ENCODE measurements at places on chromosomes 12 and 14. TPM values are rescaled to one million over a fixed set of nuclear protein-coding genes. Genes with fewer than 3 reads are reported as not detected.

DNA sequence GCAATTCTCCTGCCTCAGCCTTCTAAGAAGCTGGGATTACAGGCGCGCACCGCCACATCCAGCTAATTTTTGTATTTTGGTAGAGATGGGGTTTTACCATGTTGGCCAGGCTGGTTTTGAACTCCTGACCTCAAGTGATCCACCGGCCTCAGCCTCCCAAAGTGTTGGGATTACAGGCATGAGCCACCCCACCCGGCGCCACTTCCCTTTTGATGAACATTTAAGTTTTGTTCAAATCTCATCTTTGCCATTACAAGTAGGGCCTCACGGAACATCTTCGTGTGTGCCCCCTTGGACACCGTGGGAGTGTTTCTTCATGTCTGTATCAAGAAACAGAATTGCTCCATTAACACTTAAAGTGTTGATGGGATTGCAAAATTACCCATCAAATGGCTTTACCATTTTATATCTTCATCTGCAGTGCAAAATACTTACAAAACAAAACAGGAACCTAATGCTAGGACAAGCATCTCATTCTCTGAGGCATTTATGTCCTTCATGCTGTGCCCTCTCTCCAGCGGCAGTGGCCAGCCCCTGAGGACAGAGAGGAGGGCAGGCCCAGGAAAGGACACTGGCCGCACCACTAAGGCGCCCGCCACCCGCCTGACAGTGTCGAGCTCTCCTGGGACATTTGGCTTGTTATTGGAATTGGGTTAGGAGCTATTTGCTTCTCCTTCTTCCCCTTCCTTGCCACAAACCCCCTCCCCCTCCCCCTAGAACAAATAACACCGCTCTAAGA, 61.7 kb downstream of the RFX4 start:
- no peak overlapping the region for H3K27ac ChIP-seq
- H3K4me3 ChIP-seq = no peak overlapping the region
- DNase-seq = no peak
- H3K27me3 ChIP-seq = peaks cover 9% of the 10 kb centered on the region
- H3K4me1 ChIP-seq = no peaks in the 10 kb centered on the region

DNA sequence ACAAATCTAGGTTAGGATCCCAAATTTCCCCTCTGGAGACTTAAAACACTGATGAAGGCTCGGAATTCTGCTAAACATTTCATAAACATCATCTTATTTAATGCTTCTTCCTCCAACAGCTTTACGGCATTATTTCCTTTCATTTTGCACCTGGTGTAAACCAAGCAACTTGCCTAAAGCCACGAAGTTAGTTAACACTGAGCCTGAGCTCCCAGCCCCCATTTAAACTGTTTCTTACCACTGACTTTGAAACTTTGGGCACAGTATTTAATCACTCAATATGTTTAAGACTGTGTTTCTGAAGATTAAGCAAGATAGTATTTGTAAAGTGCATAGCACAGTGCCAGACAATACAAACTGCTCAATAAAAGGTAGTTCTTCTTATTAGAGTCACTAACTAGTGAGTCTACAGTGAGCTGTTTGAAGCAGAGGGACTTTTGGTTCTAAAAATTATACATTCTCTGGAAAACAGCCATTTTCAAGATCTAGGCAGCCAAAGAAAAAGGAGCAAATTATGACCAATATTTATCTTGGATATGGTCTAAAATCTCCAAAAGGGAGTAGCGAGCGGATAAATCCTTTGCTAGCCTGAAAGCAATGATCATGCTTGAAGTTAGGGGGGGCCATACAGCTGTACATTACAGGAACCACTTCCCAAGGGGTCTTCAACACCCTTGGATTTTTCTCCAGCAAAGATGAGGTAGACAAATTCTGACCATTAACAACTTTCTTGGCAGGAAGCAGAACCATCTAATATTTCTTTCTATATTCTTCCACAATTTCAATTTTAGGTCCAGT, 4.0 kb downstream of the EGLN3 start:
- H3K27me3 ChIP-seq = peaks cover 42% of the 10 kb centered on the region
- DNase-seq = no peak
- no peak overlapping the region for H3K27ac ChIP-seq
- no peaks in the 10 kb centered on the region for H3K36me3 ChIP-seq
- no peak overlapping the region for H3K4me3 ChIP-seq

- H3K36me3 ChIP-seq = no peaks in the 10 kb centered on the region
- no peak overlapping the region for H3K27ac ChIP-seq
- no peak for DNase-seq
- no peak overlapping the region for H3K4me3 ChIP-seq
- H3K4me1 ChIP-seq = no peaks in the 10 kb centered on the region
These were observed 162.4 kb downstream of the C12orf75 start for GRCh38 chr12:105492591-105493545.

FAIM2 gene
- 0.95 TPM for total RNA-seq

All from activated CD4-positive, alpha-beta memory T cell treated with anti-CD3 and anti-CD28 coated beads, Interleukin-2, amount 10 ng/mL, durations not matched to agents 7 days and 5 days (primary cell).